ENCODE measurements at places on chromosomes 5 and 9.

- DNase-seq = peak; percentile 41
Measured at GRCh38 chr5:1761453-1761755, 38.2 kb downstream of the MRPL36 start.

DNA sequence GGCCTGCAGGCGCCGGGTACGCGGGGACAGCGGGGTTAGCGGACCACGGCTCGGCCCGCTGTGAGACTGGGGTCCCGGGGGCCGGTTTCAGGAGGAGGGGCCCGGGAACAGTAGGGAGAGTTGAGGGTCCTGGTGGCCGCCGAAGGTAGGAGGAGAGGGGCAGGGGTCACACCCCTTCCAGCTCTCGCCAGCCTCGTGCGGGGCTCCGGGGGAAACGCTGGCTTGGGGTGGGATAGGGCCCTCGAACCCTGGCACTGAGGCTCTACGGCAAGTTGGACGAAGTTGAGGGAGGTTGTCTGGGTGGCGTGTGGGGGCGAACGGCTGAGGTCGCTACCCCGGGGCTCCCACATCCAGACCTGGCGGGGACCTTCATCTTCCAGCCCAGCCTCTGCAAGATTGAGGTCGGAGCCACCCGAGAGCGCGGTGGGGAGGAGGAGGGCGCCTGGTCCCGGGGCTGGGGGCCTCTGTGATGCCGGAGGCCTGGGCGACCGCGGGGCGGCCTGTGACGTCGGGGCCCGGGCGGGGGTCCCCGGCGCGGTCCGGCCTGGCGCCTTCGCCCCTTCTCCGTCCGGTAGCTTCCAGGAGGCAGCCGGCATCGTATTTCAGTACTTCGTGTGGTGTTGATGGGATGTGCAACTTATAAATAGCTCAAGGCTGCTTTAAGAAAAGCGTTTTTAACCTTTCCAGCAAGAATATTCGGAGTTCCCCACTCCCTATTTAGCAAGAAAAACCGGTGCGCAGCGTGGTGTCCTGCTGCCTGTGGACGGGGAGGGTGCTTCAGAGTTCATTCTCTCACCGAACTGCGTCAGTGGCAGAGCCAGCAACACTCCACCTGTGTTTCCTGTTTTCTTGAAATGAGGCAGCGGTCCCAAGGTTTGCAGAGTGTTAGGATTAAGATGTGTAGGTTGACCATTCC, 902 bp downstream of the HABP4 start:
- DNase-seq = peak; percentile 32

DNA sequence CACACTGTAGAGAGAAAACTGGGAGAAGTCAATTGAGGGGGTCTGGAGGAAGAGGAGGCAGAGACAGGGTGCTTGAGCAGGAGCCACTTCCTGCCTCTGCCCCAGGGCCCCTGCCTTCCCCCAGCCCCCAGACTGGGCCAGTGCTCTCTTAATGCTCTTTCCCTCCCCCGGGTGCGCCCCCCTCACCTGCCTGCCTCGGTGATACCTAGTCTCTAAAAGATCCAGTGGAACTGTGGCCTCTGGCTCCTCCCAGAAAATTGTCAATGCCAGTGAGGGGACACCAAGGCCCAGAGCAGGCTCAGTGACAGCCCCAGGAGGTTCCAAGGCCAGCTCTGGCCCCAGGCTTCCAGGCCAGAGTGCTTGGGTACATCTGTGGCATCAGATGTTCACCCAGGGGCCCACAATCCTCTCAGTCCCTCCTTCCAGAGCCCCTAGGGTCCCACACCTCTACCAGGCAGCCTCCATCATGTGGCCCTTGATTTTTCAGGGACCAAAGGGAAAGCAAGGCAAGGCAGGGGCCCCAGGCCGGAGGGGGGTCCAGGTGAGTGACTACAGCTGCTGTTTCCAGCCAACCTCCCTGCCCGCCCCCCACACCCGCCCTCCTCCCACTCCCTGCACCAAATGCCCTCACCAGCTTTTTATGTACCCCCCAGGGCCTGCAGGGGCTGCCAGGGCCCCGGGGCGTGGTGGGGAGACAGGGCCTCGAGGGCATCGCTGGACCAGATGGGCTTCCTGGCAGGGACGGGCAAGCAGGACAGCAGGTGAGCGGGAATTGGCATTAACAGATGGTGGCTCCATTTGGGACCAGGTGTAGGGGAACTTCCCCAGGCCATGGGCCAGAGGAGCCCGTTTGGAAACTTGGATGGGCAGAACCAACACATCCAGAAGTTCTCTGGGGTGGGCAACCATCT, 33.1 kb upstream of the ORM1 start:
- no peak for DNase-seq

- no peak for DNase-seq
Measured at GRCh38 chr5:39471836-39472508, 47.2 kb upstream of the DAB2 start.

- no peak for DNase-seq
Measured at GRCh38 chr5:128349044-128349858, 188.8 kb downstream of the FBN2 start.

DNA sequence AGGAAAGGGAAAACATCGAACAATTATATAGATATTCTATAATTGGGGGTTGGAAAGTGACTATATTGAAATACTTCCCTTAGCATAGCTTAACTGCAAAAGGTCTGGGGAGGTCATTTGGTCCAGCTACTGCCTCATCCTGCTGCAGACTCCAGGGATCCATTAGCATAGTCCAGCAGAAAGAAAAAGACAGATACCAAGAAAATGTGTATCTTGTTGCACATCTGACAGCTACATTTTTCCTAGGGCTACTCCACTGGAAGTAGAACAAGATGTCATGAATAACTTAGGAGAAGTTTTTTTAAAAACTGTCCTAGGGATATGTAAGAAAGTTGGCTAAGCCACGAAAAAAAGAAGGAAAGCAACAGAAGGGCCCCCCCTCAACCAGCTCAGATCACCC, 92.9 kb upstream of the SLC30A5 start:
- DNase-seq = no peak

DNA sequence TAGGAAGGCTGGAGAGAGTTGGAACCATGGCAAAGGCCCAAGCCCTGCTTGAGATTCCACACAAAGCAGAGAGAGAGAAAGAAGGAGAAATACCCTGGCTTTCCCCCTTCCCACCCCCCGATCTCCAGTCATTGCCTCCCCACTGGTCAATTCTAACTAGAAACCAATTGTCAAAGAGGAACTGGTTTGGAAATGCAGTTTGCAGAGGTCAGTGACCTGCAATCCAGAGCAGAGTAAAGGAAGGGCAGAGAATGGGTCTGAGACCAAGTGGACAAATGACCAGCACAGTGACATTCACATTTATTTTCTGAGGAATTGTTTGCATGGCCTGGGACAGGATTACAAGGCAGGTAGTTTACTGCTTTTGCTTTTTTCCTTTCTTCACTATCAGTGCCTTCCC, 37.5 kb upstream of the ZFYVE16 start:
- no peak for DNase-seq

DNA sequence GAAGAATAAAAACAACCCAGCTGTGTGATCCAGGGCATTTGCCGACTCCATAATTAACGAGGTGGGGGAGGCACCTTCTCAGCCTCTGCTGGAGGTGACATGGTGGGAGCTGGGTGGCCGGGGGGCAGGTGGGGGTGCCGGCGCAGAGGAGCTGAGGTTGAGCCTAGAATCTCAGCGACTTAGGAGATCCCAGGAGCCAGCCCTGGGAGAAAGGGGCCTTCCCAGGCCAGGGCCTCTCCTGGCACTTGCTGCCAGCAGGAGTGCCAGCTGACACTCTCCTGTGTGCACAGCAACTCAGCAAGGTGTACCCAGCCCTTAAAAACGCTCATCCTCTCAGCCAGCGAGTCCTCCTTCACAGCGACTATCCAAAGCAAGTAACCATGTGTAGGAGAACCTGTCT, 62.8 kb upstream of the FCN1 start:
- DNase-seq = peak; percentile 40

DNA sequence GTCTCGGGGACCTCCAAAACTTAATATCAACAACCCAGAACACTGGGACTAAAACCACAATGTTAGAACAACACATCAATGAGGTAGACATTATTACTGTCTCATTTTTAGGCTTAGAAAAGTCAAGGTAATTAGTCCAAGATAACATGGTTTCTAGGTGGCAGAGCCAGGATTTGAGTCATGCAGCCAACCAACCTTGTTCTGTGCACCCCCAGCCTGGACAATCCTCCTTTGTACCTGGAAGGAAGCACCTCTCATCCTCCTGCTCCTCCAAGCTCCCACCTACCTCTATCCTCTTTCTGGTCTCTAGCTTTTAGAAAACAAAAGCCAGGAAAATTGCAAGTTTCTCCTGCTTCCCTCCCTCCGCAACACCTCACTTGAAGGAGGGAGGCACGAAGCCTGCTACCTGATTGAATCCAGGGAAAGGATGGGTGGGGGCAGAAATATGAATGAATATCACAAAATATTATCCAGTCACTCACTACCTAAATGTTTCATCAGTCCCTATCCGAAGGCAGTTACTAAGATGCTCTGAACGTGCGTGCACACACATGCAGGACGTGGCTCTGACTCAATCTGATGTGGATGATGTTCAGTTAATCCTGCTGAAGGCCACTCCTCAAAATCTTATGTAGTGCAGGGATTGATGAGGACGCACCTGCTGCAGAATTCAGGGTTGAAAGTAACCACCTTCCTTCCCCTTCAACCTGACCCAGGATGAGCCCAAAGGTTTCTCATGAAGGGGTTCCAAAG, 26.3 kb upstream of the TTC1 start:
- DNase-seq = no peak

DNA sequence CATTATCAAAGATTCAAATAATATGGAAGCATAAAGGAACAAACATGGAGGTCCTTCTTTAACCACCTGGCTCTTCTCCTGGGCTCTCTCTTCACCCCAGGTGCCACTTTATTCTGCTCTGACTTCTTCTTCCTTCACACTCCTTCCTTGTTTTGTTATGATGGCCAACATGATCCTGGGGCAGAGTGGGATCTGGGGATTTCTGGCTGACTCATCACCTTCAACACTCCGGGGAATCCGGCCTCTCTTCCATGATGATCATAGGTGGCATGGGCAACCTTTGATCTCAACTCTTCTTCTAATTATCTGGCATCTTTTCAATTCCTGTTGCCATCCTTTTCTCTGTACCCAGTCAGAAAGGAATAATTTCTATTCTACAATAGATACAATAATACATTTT, 62.1 kb upstream of the TRPC7 start:
- no peak for DNase-seq

DNA sequence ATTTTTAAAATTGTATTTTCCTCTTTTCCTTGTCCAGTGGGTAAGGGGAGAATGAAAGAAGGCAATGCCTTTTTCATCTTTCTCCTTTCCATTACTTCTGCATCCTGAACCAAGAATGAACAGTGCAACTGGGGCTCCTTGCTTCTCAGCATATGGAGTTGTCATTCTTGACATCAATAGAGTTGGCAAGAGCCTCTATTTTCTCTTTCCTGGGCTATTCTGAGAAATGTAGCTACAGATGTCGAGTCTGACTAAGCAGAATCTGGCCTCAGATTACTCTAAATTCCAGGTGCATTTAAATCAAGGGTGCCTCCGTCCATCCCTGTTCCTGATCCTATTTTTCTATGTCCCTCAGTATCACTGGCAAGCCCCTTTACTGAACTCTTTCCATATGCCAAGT, 244.8 kb downstream of the GLIS3 start:
- DNase-seq = no peak

DNA sequence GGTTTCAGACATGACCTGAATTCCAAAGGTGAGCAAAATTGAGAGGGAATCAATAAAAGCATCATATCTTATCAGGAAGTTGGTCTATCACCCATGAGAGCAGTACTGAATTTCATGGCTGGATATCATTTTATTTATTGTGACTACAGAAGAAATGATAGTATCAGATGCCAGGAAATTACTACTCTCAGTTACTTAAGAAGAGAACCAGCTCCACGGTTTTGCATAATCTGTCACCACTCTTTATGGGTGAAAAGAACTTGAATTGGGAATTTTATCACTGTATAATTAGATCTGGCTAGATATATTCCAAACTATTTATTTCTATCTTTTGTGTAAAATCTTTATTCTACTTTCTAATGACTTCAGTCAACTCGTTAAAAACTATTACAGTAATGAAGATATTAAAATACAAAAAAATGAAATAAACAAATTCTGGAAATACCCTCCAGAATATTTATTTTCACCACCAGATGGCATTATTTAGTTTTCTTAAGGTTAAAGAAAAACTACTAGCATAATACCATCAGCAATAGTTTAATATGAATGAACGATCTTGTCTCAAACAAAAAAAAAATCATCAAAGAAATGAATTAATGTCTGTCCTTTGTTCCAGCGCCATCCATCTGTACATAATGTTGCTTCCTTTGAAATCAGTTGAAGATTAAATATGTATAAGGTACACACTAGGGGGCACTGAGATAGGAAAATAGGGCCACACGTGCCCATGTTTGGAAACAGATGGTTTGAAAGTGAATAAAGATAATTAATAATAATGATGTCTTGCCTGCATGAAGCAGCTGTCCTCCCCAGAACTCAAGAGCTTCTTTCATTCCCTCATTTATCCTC, 84.7 kb upstream of the SLCO6A1 start:
- no peak for DNase-seq

- DNase-seq = no peak
Measured at GRCh38 chr9:2013743-2014475, 1.2 kb upstream of the SMARCA2 start.

- DNase-seq = no peak
Measured at GRCh38 chr9:11931109-11931508, 762.1 kb upstream of the TYRP1 start.

GRCh38 chr5:54249210-54250028, 61.0 kb downstream of the ARL15 start:
- no peak for DNase-seq

- no peak for DNase-seq
Measured at GRCh38 chr9:119859128-119859527, 489.9 kb upstream of the BRINP1 start.

- DNase-seq = no peak
Measured at GRCh38 chr9:16001856-16002255, 449.0 kb downstream of the CCDC171 start.

DNA sequence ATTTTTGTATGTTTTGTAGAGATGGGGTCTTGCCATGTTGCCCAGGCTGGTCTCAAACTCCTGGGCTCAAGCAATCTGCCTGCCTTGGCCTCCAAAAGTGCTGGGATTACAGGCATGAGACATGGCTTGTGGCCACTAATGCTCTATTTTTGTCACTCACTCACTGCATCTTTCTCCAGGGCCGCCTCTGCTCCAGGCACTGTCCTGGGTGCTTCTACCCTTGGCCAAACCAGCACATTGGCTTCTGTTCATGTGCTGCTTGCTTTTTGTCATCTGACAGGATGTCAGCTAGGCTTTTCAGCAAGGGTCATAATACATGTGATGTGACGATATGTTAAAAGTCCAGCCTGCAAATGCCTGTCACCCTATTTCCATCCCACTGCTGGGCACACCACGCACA, 3.2 kb downstream of the ODF2 start:
- no peak for DNase-seq

DNA sequence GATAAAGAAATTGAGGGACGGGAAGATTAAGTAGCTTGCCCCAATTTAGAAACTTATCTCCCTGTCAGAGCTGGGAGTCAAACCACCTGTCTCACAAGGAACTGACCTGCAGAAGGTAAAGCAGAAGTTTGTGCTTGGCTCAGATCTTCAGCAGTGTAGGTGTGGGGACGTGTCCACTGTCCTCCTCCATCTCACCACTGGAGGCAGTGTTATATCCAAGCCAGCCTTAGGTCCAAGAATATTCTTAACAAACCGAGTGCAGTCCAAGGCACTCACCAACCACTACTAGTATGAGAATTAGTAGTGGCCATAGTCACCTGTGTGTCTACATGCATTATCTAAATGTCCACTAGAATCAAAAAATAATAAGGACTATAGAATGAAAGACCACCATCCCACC, 86.3 kb upstream of the IRX1 start:
- DNase-seq = no peak

All from breast epithelium (tissue), 4 donors.